ENCODE measurements at places on chromosomes 4 and X. TPM values are rescaled to one million over a fixed set of nuclear protein-coding genes. Genes with fewer than 3 reads are reported as not detected.

Gene LONRF3
- 0.25 TPM for total RNA-seq

Gene TEX13B
- not detected for total RNA-seq

Gene PAGE5
- not detected for total RNA-seq

Gene XAGE1A
- not detected for total RNA-seq

DNA sequence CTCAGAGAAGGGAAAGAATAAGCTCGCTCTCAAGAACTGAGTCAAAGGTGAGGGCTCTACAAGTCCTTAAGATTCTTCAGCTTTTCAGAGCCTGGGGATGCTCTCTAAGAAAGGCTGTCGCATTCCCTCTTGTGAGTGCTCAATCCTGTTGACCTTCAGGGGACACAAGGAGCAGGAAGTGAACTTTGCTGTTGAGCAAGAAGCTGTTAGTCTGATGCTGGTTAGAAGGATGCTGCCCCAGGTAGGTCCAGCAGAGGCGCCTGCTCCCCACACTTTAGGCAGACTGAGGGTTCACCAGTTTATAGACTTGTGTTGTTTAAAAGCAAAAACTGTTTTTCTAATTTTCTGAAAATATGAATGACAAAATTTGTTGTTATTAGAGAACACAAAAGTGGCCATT, 125.4 kb upstream of the SPOCK3 start:
- H3K27ac ChIP-seq: no peak overlapping the region
- H3K27me3 ChIP-seq: no peaks in the 10 kb centered on the region
- H3K4me1 ChIP-seq: no peaks in the 10 kb centered on the region
- H3K4me3 ChIP-seq: no peak overlapping the region
- H3K36me3 ChIP-seq: no peaks in the 10 kb centered on the region

GRCh38 chr4:8274765-8275547, 5.4 kb downstream of the HTRA3 start:
- no peaks in the 10 kb centered on the region for H3K36me3 ChIP-seq
- peaks cover 22% of the 10 kb centered on the region for H3K27me3 ChIP-seq
- H3K4me3 ChIP-seq: no peak overlapping the region
- H3K27ac ChIP-seq: no peak overlapping the region
- peaks cover 12% of the 10 kb centered on the region for H3K4me1 ChIP-seq
- DNase-seq: peak; percentile 95

- no peaks in the 10 kb centered on the region for H3K27me3 ChIP-seq
- H3K27ac ChIP-seq: no peak overlapping the region
- peak; percentile 3 for DNase-seq
- H3K4me1 ChIP-seq: no peaks in the 10 kb centered on the region
- no peak overlapping the region for H3K4me3 ChIP-seq
- no peaks in the 10 kb centered on the region for H3K36me3 ChIP-seq
These were observed 973.0 kb upstream of the SLIT2 start for GRCh38 chr4:19278665-19279064.

DNA sequence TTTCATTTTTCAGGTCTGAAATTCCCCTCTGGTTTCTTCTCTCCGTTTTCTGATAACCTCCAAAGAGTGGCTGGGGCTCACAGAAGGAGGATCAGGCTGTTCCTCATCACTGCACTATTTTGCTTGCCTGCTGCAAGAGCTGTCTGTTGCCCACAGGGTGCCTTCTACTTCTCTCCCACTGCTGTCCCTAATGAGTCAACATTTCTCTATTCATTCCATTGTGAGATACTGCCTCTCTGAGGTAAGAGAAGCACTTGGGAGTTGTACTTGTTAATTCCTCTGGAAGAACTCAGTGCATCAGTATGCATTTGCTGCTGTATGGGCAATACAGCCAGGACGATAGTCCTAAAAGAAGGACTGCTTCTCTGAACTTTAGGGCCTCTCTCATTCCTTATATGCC, 34.8 kb downstream of the CT47B1 start:
- no peak overlapping the region for H3K4me3 ChIP-seq
- no peak overlapping the region for H3K27ac ChIP-seq
- DNase-seq: no peak
- H3K27me3 ChIP-seq: peaks cover 7% of the 10 kb centered on the region
- H3K4me1 ChIP-seq: no peaks in the 10 kb centered on the region

DNA sequence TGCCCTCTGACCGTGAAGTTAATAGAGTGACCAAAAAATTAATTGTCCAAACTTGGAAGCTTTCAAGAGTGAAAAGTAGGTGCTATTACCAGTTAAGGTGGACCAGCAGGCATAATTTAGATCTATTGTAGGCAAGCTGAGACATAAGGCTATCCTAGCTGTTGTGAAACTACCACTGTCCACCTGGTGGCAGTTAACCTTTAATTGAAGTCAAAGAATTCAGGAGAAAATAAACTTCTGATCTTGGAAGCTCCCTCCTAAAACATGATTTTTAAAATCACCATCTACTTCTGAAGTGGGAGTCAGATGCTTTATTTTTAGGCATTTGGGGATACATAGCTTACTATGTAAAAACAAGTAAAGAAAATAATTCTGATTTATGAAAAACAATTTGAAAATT, 636.3 kb upstream of the HTR2C start:
- H3K4me3 ChIP-seq: no peak overlapping the region
- H3K4me1 ChIP-seq: peaks cover 32% of the 10 kb centered on the region
- peaks cover 7% of the 10 kb centered on the region for H3K36me3 ChIP-seq

DNA sequence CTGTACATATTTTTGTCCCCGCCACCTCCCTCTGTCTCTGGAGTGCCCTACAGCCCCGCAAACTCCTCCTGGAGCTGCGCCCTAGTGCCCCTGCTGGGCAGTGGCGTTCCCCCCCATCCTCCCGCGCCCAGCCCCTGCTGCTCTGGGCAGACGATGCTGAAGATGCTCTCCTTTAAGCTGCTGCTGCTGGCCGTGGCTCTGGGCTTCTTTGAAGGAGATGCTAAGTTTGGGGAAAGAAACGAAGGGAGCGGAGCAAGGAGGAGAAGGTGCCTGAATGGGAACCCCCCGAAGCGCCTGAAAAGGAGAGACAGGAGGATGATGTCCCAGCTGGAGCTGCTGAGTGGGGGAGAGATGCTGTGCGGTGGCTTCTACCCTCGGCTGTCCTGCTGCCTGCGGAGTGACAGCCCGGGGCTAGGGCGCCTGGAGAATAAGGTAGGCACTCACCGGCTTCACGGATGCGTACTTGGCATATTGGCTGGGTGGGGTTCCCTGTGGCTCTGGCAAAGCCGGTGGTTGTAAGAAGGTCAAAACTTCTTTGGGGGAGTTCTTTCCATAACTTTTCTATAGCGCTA, 653 bp downstream of the HHIP start:
- H3K27ac ChIP-seq: no peak overlapping the region
- H3K27me3 ChIP-seq: peaks cover 84% of the 10 kb centered on the region
- H3K4me3 ChIP-seq: peak overlapping the region; percentile 58
- H3K36me3 ChIP-seq: no peaks in the 10 kb centered on the region
- H3K4me1 ChIP-seq: peaks cover 33% of the 10 kb centered on the region

GRCh38 chr4:16264798-16265197, 38.5 kb upstream of the TAPT1 start:
- H3K4me3 ChIP-seq: no peak overlapping the region
- no peak overlapping the region for H3K27ac ChIP-seq
- no peaks in the 10 kb centered on the region for H3K27me3 ChIP-seq
- no peaks in the 10 kb centered on the region for H3K4me1 ChIP-seq

GRCh38 chrX:119228512-119229252, 7.4 kb upstream of the PGRMC1 start:
- no peaks in the 10 kb centered on the region for H3K36me3 ChIP-seq
- no peak overlapping the region for H3K4me3 ChIP-seq
- H3K27ac ChIP-seq: no peak overlapping the region

GRCh38 chr4:98746530-98746929, 88.1 kb upstream of the TSPAN5 start:
- H3K4me3 ChIP-seq: no peak overlapping the region
- H3K27me3 ChIP-seq: no peaks in the 10 kb centered on the region
- H3K4me1 ChIP-seq: peaks cover 36% of the 10 kb centered on the region

GRCh38 chr4:30839583-30840520, 119.7 kb downstream of the PCDH7 start:
- no peak overlapping the region for H3K4me3 ChIP-seq
- H3K27ac ChIP-seq: peak overlapping the region; percentile 5
- H3K27me3 ChIP-seq: no peaks in the 10 kb centered on the region

DNA sequence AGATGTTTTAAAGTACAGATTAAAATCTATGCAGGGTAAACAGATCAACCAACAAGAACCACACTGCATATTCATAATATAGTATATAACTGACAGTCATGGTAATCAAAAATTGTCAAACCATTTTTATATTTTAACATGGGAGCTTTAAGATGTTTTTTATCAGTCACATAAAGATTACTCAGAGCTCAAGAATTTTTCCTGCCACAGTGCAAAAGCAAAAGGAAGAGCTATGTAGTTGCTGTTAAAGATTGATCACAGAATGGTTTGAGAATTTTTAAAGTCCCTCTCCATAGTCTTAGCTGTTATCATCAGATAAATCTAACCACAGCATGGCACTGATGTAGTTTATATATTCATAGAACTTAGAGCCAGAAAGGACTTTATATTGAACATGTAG, 8.5 kb downstream of the RAB9B start:
- H3K27ac ChIP-seq: no peak overlapping the region
- H3K4me3 ChIP-seq: no peak overlapping the region
- H3K4me1 ChIP-seq: no peaks in the 10 kb centered on the region
- no peak for DNase-seq
- H3K27me3 ChIP-seq: peaks cover 42% of the 10 kb centered on the region
- H3K36me3 ChIP-seq: no peaks in the 10 kb centered on the region

- H3K4me3 ChIP-seq: no peak overlapping the region
- no peaks in the 10 kb centered on the region for H3K4me1 ChIP-seq
- no peaks in the 10 kb centered on the region for H3K36me3 ChIP-seq
- no peak overlapping the region for H3K27ac ChIP-seq
These were observed 2.1 kb downstream of the GAB3 start for GRCh38 chrX:154748712-154749339.

Measured in neural progenitor cell (in vitro differentiated cells).